ENCODE measurements at places on chromosomes 1 and 21.

GRCh38 chr21:45303091-45303615, 15.5 kb upstream of the POFUT2 start:
- DNase-seq: no peak

DNA sequence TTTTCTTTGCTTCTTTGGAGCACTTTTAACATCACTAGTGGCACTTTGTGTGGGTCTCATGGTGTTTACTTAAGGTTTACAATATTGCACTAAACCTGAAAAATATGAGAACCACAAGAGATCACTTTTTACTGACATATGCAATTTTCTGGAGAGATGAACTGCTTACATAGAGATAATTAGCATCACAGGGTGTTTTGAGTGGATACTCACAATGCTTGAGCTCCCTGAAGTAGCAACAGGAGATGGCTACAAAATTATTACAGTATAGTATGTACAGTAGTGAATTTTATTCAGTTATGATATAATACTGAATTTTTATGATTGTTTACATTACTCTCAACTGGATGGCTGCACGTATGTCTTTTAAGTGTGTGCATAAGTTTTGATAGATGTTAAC, 22.6 kb downstream of the RPRD2 start:
- no peak for DNase-seq

DNA sequence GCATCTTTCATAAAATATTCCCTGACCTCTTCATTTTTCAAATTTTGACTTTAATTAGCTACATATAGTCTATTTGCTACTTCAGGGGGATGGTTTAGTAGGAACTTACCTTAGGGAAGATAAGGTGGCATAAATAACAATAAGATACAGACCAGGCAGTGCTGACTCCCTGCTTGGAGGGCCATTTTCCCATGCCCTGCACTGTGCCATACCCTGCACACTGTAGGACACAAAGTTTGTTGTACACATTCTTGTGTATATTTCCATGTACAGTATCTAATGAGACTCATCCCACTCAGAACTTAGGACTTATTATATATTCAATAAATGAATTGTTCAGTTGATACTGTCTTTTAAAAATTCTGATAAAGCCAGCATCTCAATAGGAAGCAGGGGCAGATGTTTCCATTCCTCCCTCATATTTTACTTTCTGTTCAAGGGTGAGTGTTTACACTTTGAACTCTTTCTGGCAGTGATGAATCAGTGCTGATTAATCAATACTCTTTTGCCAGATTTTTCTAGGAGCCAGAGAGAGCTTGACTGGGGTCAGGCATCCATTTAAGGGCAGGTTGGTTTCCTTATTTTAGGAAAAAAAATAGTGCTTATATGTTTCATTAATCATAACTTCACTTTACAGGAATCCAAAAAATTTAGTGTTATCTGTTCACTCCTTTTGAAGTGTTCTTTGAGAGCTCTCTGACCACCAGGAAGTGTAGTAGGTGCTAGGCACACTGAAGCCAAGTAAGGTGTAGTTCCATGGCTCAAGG, 30.6 kb downstream of the MPZL1 start:
- no peak for DNase-seq

- no peak for DNase-seq
Observed at GRCh38 chr1:171424494-171424893, 60.8 kb upstream of the PRRC2C start.

DNA sequence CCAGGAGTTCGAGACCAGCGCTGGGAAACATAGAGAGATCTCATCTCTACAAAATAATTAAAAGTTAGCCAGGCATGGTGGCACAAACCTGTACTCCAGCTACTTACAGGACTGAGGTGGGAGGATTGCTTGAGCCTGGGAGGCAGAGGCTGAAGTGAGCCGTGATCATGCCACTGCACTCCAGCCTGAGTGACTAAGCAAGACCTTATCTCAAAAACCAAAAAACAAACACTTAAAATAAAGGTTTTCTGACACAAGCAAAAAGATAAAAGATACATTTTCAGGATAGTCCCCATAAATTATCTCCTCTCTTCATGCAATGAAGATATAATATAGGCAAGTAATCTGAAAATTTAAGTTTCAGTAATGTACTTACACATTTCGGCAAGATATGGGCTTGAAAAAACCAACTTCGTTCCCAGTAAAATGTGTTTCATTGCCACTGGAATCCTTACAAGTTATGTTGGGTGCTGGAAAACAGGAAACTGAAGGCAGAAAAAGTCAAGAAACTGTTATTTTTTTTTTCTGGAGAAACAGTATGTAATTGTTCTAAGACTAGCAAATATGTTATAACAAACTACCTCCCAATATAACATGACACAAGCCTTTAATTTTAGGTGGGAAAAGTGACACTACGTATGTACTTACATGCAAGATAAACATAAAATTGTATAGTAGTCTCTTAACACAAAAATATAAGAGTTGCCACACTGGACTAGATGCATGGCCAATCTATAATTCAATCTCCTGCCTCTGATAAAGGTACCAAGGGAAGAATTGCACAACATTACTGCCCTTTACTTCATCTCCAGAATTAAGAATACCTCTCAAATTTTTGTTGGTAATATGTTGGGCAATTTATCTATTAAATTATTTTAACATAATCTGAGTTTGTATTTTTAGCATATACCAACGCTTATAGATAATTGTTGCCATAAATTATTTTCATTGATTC, 15.7 kb downstream of the TM2D1 start:
- DNase-seq: peak; percentile 69

DNA sequence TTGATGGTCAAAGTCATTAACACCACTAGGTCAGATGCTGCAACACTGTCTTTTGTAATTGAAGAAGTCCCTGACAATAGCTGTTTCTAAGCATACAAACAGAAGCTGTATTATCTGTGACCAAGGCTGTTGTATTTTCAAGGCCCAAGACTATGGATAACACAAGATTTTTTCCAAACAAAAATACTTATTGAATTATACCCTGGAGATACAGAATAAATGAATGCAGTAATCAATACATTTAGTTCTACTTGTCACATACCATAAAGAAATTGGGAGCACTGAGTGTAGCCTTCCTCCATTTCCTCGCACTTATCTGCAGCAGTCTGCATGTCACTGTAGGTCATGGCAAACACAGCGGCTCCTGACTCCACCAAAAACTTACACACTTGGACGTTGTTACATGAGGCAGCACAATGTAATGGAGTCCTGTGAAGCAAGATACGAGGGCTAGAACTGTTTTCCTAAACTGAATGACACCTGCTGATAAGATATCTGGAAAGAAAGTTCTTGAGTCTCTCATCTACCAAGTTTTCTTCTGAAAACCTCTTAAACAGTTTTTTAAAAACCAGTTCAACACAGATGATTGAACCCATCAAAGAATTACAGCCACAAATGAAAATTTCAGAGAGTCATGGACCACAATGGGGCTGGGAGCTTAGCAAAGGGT, 56.9 kb downstream of the TP53BP2 start:
- peak; percentile 99 for DNase-seq

DNA sequence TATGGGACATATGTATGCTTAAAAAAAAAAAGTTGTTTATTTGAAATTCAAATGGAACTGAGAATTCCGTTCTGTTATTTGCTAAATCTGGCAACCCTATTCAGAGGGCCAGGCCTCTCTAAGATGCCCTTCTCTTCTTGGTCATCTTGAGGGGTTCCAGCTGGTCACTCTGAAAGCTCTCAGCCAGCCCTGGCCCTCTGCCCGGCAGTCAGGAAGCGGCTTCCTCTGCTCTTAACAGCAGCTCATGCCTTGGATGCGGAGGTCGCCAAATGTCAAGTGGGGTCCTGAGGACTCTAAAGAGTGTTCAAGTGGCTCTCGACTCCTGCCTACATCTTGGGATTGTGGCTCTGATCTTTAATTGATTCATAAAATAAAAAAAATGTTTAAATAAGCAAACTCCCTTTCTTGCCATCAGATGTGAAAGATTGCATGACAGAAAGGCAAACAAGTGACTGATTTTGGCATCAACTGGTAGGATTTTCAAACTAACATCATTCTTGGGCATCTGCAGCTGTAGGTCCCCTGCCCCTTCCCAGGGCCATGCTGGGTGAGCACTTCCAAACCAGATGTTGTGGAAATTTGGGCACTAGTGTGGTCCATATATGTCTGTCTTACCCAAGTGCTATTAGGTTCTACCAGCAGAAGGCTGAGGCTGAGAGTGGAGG, 130.8 kb downstream of the PRDM2 start:
- DNase-seq: no peak
